Uterine smooth muscle cell (primary cell): ENCODE measurements at places on chromosomes 4 and X. TPM values are rescaled to one million over a fixed set of nuclear protein-coding genes. Genes with fewer than 3 reads are reported as not detected.

Gene MAGEB10
- not detected in 2 replicates for total RNA-seq

Gene KIT
- 0.89 and 1.00 TPM in 2 replicates for total RNA-seq

Gene USP27X
- total RNA-seq, result 2.7 and 3.4 TPM in 2 replicates

Gene CSAG3
- total RNA-seq, result not detected in 2 replicates

Gene FHIP1A
- total RNA-seq, result 1.4 TPM in 2 replicates

Gene VSIG4
- not detected in 2 replicates for total RNA-seq

Gene SLITRK4
- total RNA-seq, result 0.50 and 1.2 TPM in 2 replicates

Gene PLAC8
- total RNA-seq, result 0.25 TPM in 1 of 2 replicates, not detected in the other

Gene HMX1
- total RNA-seq, result not detected in 2 replicates

Gene F8A3
- 2.5 TPM in 1 of 2 replicates, not detected in the other for total RNA-seq

Gene MTNR1A
- total RNA-seq, result not detected in 2 replicates

Gene FAM53A
- total RNA-seq, result 3.1 and 4.0 TPM in 2 replicates

Gene TMPRSS11F
- total RNA-seq, result not detected in 2 replicates
